Left lung (tissue), 14 donors: ENCODE measurements at places on chromosomes 7 and 10. TPM values are rescaled to one million over a fixed set of nuclear protein-coding genes. Genes with fewer than 3 reads are reported as not detected.
A peak's percentile ranks its signal among the peaks of the same experiment; 100 is the strongest.

- no peak for DNase-seq
Measured at GRCh38 chr7:142760071-142760642, 10.6 kb upstream of the PRSS2 start.

DNA sequence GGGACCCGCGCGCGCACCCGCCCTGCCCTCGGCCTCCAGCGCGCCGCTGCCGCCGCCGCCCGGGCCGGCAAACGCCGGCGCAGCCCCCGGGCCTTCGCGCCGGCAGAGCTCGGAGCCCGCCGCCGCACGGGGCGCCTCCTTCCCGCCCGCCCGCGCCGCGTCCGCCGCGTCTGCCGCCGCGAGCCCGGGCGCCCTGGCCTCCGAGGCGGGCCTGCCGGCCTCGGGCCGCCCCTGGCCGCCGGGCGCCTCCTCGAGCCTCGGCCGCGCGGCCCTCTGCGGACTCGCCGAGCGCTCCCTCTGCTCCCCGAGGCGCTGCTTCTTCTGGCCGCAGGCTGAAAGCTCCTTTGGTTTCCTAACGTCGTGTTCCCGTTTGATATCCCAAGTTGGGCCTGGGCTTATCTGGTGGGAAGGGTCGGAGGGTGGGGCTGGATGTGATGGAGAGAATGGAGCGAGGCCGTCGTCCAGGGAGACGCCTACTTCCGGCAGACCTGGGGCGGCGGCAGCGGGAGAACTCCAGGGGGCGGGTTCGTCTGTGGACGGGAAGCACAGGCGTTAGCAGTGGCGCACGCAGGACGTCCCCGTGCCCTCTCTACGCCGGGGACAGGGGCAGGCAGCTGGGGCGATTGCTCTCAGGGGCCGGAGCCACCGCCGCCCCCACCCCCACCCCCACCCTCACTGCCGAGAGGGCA, 221.0 kb downstream of the PHTF2 start:
- DNase-seq, result peak; percentile 95

DNA sequence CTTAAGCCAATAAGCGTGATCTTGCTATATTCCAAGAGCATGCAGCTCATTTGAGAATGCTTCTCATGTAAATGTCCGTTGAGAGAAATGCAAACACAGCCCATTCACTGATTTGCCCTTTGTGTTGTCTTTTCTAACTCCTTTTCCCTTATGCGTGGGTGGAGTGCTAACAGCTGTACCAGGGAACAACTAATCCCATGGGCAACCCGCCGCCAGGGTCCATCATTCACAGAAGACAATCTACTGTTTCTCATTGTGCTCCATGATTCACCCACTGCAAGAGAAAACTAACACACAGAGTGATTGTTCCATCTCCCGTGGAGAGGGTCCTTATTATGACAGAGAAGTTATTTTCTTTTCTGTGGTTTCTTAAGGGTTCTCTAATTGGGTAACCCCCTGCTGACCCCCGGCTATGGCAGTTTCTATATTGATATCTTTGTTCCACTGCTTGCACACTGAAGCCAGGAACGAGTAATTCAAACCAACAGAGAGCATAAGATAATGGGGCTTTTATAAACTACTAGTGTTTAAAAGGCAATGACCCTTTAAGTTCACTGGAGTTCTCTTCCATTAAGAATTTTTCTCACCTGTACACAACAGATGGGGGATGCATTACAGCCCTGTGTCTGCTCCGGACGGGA, 298.7 kb downstream of the BAMBI start:
- DNase-seq, result no peak

- DNase-seq, result peak; percentile 11
Measured at GRCh38 chr7:157555944-157556641, 219.3 kb downstream of the DNAJB6 start.

- peak; percentile 55 for DNase-seq
Measured at GRCh38 chr10:110535958-110536891, 31.3 kb upstream of the SMC3 start.

DNA sequence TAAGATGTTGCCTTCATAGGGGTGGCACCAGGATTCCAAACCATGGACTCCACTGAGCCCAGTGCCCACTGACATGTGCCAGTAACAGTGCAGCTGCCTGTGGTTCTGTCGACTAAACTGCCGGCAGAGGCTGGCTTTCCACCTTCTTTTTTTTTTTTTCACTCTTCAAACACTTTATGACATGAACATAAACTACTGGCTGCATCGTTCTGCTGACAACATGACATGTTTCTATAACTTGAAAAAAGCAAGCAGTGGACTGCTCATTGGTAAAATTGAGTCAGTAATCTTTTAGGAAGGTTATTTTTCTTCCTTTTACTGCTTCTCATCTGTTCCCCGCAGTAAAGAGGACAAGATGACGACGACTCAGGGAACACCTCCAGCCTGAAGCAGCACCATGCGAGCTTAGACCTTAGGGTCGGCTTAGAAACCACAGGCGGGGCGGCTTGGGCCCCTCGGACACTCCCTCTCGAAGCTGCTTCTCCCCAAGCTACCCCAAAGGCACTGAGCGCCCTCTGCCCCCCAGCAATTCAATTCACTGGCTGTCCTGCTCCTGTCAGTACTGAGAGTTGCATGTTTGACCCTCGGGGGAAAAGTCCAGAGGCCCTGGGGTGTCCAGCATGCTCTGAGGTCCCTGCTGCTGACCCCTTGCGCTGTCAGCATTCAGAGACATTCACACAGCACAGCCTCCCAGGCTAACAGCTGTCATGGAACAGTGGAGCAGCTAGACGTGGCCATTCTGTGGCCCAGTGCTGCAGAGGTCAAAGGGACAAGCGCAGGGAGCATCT, 112.5 kb downstream of the EGFR start:
- DNase-seq, result no peak

GRCh38 chr10:14839305-14839695, 1.2 kb downstream of the HSPA14 start:
- DNase-seq, result no peak

The DNAJC12 gene
- total RNA-seq, result 2.4 TPM

GRCh38 chr10:49333192-49333591, 34.2 kb downstream of the C10orf71 start:
- no peak for DNase-seq

DNA sequence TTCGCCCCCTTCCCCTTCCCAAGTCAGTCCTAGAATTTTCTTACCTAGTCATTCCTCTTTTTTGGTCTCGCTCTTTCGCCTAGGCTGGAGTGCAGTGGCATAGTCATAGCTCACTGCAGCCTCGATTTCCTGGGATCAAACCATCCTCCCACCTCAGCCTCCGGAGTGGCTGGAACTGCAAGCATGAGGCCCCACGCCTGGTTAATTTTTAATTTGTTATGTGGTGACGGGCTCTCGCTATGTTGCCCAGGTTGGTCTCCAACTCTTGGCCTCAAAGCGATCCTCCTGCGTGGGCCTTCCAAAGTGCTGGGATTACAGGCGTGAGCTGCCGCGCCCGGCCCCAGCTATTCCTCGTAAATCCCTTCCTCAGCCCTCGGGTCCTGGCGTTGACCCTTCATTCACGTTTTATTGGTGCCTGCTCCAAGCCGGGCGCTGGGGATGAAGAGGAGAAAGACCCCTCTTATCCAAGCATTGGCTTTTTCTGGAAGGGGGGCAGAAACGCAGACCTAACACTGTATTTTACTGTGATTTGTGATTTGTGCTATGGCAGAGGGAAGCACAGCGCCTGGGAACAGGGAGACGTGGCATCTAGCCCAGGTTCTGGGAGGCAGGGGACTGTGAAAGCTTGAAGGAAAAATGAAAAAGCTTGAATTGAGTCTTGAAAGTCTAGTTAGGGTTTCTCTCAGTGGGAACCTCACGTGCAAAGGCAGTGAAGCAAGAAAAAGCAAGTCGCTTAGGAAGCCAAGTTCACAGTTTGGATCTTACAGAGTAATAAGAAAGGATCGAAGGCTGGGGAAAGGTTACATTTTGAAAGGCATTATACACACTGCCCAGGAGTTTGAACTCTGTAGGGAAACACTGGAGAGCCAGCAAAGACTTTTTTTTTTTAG, 516 bp downstream of the ZNHIT1 start:
- no peak for DNase-seq

GRCh38 chr7:120043250-120043649, 229.7 kb upstream of the KCND2 start:
- no peak for DNase-seq

GRCh38 chr7:133436014-133436428, 183.1 kb downstream of the EXOC4 start:
- peak; percentile 33 for DNase-seq

- DNase-seq, result no peak
Measured at GRCh38 chr7:523347-524336, 4.0 kb upstream of the PDGFA start.

The OR13A1 gene
- not detected for total RNA-seq

The AKR1C8 gene
- 0.26 TPM for total RNA-seq

DNA sequence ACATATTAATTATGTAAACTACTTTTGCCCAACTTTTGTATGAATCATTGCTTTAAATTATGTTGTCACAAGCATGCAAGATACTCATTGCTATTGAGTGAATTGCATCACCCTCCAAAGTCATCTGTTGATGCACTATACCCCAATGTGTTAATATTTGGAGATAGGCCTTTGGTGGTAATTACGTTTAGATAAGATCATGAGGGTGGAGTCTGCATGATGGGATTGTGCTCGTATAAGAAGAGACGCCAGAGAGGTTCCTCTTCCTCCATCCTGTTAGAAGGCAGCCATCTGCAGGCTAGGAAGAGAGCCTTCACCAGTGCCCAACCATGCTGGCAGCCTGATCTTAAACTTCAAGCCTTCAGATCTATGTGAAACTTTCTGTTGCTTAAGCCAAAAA, 95.3 kb upstream of the MAGI2 start:
- no peak for DNase-seq

The ERVW-1 gene
- total RNA-seq, result not detected
